ENCODE measurements at places on chromosomes 12 and 14. TPM values are rescaled to one million over a fixed set of nuclear protein-coding genes. Genes with fewer than 3 reads are reported as not detected.

DNA sequence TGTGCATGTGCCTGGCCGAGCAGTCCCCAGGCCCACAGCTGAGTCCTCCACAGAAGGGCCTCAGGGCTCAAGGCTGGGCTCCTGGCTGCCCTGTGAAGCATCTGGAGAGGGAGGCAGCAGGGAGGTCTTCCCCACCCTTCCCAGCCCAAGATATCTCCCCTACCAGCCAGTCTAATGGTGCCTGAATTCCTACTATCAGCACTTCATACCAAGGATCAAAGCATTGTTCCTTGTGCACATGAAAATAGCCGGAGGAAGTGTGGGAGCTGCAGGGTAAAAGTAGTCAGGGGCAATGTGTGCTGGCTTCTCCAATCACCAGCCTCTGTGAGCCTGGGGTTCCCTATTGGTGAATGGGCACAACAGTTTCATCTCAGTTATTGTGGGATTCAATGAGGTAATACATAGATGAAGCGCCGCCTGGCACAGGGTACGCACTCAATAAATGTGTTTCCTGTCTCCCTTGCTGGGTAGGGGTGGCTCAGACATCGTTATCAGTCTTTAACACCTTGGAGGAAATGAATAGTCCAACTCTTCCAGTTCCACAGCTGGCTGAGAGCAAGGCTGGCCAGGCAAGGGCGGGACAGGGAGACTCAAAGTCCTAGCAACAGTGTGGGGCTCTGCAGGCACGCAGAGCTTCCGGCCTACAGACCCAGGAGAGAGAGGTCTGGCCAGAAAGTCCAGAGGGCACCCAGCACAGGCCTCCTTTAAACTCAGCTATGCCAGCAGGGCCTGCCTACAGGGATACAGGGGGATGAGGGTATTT, 39.1 kb upstream of the PNMA1 start:
- no peak overlapping the region for H3K4me3 ChIP-seq
- H3K27me3 ChIP-seq = no peaks in the 10 kb centered on the region
- peaks cover 98% of the 10 kb centered on the region for H3K4me1 ChIP-seq

DNA sequence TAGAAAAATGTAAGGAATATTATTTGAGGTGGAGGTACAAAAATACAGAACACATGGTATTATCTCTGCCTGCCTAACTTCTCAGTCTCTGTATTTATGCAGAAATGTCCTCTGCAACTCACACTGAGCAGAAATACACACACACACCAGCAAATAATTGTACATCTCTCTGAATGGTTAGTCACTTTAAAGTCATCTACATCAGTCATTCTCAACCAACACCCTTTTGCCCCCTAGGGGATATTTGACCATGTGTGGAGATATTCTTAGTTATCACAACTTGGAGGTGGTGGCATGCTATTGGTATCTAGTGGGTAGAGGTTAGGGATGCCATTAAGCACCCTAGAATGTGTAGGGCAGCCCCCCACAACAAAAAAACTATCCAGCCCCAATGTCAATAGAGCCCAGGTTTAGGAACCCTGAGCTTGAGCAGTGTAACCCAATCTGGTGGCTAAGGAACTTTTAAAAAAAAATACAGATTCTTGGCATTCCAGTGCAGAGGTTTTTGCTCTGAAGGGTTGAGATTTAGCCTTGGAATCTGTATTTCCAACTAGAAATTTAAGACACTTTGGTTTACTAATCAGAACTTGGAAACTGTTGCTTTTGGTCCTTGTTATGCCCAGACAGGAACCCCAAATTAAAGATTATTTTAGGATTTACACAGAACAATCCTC, 183.8 kb downstream of the TBX5 start:
- H3K27ac ChIP-seq = no peak overlapping the region
- H3K4me1 ChIP-seq = no peaks in the 10 kb centered on the region
- no peak overlapping the region for H3K4me3 ChIP-seq

The TMPRSS12 gene
- not detected for total RNA-seq

DNA sequence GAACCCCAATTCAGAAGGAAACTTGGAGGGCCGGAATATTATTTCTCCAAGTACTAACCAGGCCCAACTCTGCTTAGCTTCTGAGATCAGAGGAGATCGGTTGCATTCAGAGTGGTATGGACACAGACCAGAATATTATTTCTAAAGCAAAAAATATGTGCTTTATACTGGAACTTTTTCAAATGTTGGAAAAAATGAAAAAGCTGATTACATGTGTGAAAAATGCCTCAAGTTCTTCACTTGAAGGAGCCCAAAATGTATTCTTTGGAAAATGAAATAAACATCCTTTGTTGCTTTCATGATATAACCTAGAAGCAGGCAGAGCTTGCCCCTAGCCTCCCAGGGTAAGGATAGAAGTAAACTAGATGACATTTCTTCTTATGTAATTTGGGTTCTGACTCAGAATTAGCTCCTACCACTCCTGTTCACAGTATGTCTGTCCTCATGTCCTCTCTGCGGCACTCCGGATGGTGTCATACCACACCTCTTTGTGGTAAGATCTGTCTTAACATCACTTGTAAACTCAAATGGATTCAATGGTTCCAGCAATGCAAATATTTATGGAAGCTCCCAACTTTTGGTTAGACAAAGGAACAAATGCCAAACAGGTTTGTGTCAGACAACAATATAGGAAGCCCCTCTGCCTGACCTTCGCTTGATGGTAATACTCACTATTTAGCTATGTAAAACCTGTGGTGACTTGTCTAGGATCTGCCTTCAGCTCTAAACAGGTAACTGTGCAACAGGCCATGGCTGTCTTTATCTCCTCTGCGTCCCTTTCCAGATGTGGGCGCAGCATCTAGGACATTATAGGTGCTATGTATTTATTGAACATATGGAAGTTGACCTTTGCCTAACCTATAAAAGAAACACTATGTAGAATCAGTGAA, 178.5 kb downstream of the SSPN start:
- no peak overlapping the region for H3K27ac ChIP-seq
- H3K36me3 ChIP-seq = no peaks in the 10 kb centered on the region
- no peak for DNase-seq
- no peaks in the 10 kb centered on the region for H3K27me3 ChIP-seq

The CCDC38 gene
- not detected for total RNA-seq

DNA sequence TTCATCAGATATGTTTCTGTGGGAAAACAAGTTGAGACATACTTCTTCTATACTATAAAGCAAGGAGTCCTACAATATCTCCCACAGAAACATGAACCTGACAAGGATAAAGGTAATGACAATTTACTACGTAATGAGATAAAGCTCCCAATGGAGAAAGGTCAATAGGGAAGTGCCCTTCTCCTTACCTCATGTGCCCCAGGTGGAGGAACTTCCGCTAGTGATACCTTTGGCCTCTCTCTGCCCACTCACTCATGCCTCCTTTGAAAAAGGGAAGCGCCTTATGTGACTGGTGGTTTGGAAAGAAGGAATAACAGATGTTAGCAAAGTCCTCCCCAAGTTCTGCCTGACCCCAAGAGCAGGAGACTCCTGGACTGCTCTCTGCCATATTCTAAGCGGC, 305.3 kb downstream of the ITPR2 start:
- no peaks in the 10 kb centered on the region for H3K36me3 ChIP-seq
- H3K4me3 ChIP-seq = no peak overlapping the region

- no peak overlapping the region for H3K4me3 ChIP-seq
- H3K4me1 ChIP-seq = no peaks in the 10 kb centered on the region
- H3K27ac ChIP-seq = no peak overlapping the region
- no peak for DNase-seq
- H3K27me3 ChIP-seq = no peaks in the 10 kb centered on the region
- no peaks in the 10 kb centered on the region for H3K36me3 ChIP-seq
These were observed 2.0 kb upstream of the RNASE8 start for GRCh38 chr14:21055432-21056117.

GRCh38 chr14:39267608-39268005, 33.9 kb downstream of the MIA2 start:
- no peaks in the 10 kb centered on the region for H3K4me1 ChIP-seq
- peak overlapping the region; percentile 96 for H3K27ac ChIP-seq
- H3K27me3 ChIP-seq = no peaks in the 10 kb centered on the region
- no peaks in the 10 kb centered on the region for H3K36me3 ChIP-seq

The DIO2 gene
- 0.84 TPM for total RNA-seq

DNA sequence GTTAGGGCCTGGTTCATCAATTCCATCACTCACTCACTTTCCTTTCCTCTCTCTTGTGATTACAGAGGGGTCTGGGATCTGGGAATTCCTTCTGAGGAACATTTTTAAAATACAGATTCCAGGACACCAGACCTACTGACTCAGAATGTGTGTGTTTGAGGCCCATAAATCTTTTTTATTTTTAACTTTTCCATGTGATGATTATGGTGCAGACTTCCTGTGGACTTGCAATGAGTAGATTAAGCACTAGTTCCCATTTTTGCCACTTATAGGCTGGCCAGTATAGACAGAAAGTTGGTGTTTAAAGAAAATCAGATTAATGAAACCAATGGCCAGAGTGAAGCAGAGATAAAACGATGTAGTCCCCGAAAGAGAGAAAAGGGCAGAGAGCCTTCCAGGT, 28.1 kb downstream of the SLC41A2 start:
- no peak overlapping the region for H3K4me3 ChIP-seq
- DNase-seq = no peak
- H3K27me3 ChIP-seq = no peaks in the 10 kb centered on the region
- no peaks in the 10 kb centered on the region for H3K36me3 ChIP-seq
- H3K27ac ChIP-seq = no peak overlapping the region

The GZMB gene
- total RNA-seq = not detected

GRCh38 chr12:94326234-94326633, 133.4 kb downstream of the CEP83 start:
- DNase-seq = no peak
- H3K27me3 ChIP-seq = no peaks in the 10 kb centered on the region
- H3K4me3 ChIP-seq = no peak overlapping the region
- no peaks in the 10 kb centered on the region for H3K4me1 ChIP-seq
- no peak overlapping the region for H3K27ac ChIP-seq

- H3K27ac ChIP-seq = no peak overlapping the region
- DNase-seq = no peak
- H3K27me3 ChIP-seq = no peaks in the 10 kb centered on the region
- peaks cover 9% of the 10 kb centered on the region for H3K4me1 ChIP-seq
These were observed 18.7 kb downstream of the CKAP4 start for GRCh38 chr12:106229036-106229591.

DNA sequence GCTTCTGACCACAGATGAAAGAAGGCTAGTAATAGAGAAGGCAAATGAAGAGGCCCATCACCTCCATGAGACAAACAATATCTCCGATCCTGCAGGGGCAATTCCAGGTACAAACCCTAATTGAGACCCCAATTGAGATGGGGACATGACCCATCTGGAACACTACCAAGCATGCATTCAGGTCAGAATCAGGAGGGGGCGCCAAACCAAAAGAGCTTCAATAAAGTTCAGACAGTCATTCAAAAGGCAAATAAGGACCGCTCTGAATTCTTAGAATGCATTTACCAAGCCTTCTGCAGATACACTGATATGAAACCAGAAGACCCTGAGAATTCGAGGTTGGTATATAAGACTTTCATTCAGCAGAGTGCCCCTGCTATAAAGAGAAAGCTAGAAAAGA, 10.2 kb upstream of the EDDM3B start:
- no peak for DNase-seq
- no peaks in the 10 kb centered on the region for H3K36me3 ChIP-seq
- no peaks in the 10 kb centered on the region for H3K27me3 ChIP-seq
- no peak overlapping the region for H3K4me3 ChIP-seq
- H3K27ac ChIP-seq = no peak overlapping the region

The FGD4 gene
- 79.3 TPM for total RNA-seq

Data from tibial nerve (tissue), 4 donors.